CD8-positive, alpha-beta memory T cell (primary cell): ENCODE measurements at places on chromosomes 1 and 21.
A peak's percentile ranks its signal among the peaks of the same experiment; 100 is the strongest.

DNA sequence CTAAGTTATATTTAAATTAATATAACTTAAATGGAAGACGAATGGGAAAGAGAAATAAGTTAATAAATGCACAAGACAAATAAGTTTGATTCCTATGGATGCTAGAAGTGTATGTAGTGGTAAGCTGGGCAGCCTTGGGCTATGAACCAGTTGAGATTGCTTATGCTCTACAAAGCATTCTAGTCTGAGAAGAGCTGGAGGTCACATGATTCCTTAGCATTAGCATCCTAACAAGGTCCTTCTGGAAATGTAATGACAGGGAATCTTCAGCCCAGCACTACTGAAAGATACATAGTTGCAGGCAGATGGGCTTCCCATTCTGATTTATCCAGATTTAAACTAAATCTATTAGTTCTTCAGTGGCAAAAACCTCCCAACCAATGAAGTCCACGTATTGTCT is 102.3 kb upstream of the ESRRG start:
- DNase-seq: no peak

- DNase-seq: no peak
Measured at GRCh38 chr1:21299780-21300395, 9.6 kb upstream of the ECE1 start.

DNA sequence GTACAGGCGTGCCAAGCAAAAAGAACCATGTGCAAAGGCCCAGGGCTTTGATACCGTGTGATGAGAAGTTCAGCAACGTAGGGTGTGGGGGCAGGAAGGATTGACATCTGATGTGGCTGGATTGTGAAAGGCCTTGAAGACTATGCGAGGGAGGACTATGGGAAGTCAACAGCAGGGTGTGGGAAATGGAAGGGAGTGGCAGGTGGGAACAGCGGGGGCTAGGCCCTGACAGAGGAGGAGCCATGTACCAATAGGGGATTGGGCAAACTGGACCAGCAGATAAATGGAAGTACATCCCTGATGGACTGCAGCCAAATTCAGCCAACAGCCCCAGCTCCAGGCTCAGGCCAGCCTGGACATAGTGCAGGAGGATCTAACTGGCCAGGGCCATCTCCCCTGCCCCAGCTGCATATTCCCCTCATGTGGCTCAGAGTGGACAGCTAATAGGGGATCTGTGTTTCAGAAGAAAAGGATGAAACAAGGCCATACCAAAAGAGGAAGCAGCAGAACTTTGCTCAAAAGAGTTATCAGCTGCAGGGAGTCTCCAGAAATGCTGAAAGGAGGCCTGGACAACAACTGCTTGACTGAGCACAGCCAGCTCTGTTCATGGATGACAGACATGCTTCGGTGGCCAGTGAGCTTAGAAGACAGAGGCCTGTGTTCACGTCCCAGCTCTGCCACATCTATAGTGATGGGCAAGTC is 140.2 kb upstream of the SGIP1 start:
- DNase-seq: no peak

GRCh38 chr1:112744009-112744578 is 29.0 kb upstream of the PPM1J start:
- DNase-seq: no peak

DNA sequence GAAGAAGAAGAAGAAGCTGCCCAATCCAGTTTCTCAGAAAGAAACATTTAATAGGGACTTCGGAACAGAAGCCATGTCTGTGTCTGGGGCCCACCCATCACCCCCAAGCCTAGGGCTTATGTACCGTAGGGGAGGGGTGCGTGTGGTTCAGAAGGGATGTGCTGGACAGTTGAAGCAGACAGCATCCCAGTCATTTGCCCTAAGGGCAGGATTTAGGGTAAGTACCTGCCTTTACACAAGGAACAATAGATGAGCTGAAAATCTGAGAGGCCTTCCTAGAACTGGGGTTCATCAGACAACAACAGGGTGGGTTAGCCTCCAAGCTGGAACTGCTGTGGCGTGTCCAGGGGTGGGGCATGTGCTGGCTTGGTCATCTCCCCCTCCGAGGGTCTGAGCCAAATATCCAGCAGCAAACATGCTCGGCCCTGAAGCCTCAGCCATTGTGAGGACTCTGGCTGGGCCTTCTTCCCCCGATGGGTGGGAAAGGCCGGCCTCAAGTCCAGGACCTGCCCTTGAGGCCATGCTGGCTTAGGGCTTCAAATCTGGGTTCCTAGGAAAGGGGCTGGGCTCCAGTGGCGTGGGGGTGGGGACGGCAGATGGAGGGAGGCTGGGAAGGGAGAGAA is 12.1 kb downstream of the CSTB start:
- DNase-seq: no peak

DNA sequence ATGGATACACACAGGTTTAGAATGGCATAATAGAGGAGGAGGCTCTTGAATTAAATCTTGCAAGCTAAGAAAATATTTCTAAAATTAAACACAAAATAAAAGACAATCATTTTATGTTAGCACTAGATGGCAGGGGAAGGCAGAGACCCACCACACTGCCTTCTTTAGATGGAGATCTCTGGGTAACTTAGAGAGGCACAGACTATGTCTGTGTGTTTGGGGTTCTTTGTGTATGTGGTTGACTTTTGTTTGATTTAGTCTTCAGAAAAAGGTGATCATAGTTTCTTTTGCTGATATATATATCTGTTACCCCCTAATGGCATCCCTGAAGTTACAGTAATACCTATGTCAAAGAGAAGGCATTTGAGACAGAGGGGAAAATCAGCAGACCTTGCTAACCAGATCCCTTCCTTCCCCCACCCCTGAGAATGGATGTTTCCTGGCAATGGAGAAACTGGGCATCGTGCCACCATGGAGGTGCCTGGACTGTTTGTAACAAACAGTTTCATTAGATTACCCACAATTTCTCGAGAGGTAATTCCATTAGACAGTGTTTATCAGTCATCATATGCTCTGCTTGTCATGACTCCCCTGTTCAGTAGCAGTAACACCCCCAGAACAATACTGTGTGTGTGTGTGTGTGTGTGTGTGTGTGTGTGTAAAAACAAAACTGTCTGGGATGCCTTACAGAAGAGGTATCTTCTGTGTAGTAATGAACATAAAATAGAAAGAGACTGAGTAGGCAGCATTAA is 228.3 kb upstream of the DEPDC1 start:
- no peak for DNase-seq

GRCh38 chr1:224193319-224193966 is 10.4 kb downstream of the DEGS1 start:
- DNase-seq: no peak

- no peak for DNase-seq
Measured at GRCh38 chr21:43021191-43021590, 46.8 kb downstream of the PKNOX1 start.

- DNase-seq: peak; percentile 55
Measured at GRCh38 chr1:154765970-154766369, 104.1 kb downstream of the KCNN3 start.

GRCh38 chr1:161749509-161750407 is at the start of gene DUSP12:
Gene DUSP12 (plus strand): TSS chr1:161749786. CDS start chr1:161749802, 16 bp downstream.
- DNase-seq: peak; percentile 76

GRCh38 chr1:243945727-243946126 is 95.7 kb upstream of the AKT3 start:
- no peak for DNase-seq

DNA sequence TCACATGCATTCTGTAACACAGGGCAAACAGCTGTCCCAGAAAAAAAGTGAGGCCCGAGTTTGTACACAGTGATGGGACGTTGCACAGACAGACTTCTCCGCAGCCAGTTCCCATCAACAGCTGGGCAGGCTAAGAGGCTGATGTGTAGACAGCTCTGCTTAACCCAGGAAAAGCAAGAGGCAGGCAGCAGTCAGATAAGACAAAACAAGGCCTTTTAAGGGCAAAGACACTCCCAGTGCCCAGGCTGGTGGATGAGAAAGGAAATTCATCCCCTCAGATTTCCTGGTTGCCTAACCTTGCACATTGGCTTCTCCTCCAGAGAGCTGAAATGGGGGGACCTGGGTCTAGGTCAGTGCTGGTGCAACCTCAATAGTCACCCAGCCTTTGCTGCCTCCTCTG is 17.2 kb upstream of the PHLDA3 start:
- no peak for DNase-seq

DNA sequence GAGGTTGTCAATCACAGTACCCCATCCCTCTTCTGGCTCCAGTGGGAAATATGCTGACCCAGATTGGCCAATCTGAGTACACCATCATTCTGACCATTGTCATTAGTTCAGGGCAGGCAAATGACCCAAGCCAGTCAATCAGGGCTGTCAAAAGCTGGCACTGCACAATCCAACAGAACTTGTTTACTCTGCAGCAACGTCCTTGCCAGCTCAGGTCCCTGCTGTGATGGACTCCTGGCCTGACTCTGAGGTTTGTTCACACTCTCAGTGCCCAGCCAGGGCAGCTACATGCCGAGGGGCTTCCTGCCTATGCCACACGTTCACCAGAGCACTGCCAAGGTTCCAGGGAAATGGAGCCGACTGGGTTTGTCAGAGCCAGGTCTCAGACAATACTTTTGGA is 14.7 kb upstream of the OVAAL start:
- no peak for DNase-seq

DNA sequence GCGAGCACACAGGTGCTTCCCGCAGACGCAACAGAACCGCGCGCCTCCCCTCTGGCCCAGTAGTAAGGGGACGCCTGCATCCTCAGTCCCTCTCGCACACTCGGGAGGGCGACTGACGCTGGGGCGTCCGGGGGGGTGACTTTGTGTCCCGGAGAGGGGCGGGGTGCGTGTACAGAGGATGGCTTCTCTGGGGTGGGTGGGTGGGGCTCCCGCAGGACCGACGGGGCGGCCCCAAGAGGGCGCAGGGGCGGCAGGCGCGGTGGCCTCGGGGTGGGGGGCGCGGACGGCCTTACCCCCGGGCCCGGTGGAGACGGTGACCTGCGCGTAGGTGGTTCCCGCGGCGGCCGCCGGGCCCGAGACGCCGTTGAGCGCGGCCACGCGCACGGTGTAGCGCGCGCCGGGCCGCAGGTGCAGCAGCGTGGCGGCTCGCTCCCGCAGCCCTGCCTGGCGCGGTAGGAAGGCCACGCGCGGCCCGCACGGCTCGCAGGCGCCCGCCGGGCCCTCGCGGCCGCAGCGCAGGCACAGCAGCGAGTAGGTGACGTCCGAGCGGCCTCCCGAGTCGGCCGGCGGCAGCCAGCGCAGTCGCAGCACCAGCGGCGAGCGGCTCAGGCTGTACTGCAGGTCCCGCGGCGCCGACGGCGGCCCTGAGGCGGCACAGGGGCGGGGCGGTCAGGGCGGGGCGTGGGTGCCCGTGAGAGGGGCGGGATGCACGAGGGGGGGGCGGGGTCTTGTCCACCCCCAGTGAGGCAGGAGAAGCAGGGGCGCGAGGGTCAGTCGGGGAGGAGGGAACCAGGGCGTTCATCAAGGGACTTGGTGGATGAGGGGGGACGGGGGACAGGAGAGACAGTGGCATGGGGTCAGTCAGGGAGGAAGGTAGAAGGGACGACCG is 12.1 kb downstream of the EPHA10 start:
- DNase-seq: no peak
